ENCODE measurements at places on chromosomes 4 and X.
A peak's percentile ranks its signal among the peaks of the same experiment; 100 is the strongest.

DNA sequence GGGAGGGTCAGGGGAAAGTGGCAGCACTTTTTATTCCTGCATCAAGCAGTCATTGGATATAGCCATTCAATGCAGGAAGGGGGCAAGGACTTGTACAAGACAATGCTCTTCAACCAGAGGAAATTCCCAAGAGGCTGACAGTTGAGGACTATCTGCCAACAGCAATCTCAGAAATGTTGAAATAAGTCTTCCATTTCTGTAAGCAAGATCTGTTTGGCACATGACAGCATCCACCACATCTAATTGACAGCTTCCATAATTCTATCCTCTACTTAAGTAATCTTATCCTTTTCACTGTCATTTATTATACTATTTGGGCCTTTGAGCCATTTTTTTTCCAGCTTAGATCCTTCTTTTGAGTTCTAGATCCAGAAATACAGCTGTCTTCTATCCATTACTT is 110.7 kb downstream of the CFAP299 start:
- no peak for ATAC-seq

- peak; percentile 72 for ATAC-seq
Measured at GRCh38 chrX:117957128-117957527, 159.5 kb downstream of the KLHL13 start.

GRCh38 chr4:153486281-153487151 is 20.4 kb downstream of the TMEM131L start:
- ATAC-seq = peak; percentile 88

DNA sequence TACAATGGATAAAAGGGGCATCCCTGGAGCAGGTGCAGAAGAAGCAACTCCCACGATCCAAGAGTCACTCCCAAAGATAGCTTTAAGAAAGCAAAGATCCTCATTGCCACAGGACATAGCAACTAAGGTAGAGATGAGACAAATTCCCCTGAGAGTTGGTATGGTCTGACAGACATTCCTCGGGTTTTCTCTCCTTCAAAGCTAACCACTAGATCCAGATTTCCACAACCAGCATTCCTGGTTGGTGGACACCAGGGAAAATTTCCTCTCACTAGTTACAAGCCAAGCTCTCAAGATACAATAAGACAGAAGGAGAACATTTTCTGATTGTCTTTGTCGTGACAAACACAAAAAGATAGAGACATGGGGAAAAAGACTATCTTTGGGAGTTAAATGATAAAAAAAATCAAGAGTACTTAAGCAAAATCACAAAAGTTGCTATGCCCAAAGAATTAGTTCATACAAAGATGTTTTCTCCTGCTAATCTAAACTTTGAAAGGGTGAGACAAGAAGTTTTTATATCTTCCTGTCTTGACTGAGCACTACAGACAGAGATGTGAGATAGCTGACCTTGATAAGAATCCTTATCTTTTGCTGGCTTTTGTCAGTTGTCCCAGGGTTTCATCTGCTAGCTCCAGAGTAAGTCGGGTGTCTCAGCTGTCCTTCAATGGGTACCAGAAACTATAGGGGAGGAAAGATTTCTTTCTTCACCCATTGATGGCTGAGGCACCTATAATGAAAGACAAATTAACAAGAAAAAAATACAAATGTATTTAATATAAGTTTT is 200.5 kb downstream of the CENPC start:
- no peak for ATAC-seq

DNA sequence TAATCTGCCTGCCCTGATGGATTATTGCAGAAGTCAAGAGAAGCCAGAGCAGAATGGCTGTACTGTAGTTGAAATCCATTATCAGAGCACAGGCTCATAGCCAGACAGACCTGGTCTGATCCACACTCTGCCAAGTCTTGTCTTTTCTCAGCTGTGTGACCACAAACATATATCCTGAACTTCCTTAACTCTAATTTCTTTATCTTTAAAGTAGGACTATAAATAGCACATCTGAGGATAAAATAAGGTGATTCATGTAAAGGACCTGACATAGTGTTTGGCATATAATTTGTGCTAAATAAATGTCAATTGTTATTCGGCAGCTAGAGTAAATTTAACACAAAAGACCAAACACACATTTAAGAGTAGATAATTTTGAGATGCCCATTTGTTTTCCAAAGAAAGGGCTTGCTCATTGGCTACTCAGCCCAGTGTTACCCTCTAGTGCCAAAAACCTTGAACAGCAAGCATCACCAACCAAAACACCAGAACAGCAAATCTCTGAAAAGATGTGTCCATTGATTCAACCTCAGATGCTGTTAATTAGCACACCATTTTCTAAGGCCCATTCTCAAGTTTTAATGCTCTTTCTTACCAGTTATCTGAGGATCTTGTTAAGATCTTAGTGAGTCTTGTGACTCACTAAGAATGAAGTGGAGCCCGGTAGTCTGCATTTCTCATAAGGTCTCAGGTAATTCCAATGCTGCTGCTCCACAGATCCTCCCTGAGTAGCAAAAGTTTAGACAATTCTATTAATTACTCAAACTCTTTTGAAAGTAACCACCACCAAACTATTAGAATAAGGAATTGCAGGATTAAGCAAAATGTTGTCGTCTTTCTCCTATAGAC is 108.8 kb downstream of the HHIP start:
- no peak for ATAC-seq

- ATAC-seq = no peak
Measured at GRCh38 chr4:102637391-102637790, 123.4 kb downstream of the MANBA start.

DNA sequence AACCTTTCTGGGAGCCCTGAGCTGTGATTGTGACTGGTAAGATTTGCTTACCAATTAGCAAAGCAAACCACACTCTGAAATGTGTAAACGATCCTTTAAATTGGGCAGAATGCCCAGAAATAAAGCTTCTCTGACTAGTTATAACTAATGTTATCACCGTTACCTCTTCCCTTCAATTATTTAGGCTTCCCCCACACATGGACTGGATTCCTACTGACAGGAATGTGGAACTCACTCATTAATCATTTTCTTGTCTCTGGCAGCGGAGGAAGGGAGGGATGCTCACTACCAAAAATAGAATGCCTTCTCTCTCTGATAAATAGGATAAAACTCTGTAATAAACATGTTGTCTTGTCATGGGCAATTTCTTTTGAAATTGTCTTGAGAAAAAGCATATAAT is 25.3 kb upstream of the NWD2 start:
- ATAC-seq = no peak

GRCh38 chr4:140556372-140557085 is 12.2 kb downstream of the UCP1 start:
- ATAC-seq = no peak

DNA sequence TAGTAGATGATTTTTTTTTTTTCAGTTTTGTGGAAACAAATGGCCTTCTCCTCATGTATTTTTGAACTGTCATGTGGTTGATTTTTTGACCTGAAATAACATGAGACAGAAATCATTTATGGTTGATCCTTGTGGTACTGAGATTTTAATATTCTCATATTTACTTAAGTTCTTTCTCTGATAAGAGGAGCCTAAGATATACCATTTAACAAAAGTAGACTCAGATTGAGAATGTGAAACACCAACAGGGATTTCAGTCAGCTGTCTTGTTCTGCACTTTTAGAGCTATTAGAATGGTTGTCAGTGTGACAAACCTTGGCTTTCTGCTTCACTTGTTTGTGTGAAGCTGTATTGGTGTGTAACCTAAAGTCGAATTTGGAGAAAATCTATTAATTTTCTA is 575.7 kb downstream of the SPOCK3 start:
- ATAC-seq = no peak

- ATAC-seq = no peak
Measured at GRCh38 chrX:105101378-105101777, 119.1 kb downstream of the TEX13A start.

- peak; percentile 84 for ATAC-seq
Measured at GRCh38 chrX:16838202-16839066, 31.7 kb downstream of the RBBP7 start.

DNA sequence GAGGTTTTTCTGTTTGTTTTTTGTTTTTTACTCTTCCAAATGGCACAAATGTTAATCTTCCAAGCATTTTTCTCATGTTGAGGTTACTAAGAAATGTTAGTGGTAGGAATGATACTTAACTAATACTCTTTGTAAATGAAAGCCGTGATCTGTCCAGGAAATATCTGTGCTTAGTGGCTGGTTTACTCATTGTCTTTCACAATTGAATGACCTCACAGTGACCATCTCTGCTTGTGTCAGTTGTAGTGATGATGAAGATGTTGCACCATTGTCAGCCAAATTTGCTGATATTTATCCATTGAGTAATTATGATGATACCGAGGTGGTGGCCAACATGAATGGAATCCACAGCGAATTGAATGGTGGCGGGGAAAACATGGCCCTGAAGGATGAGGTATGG is 93.5 kb downstream of the TNIP2 start:
- no peak for ATAC-seq

DNA sequence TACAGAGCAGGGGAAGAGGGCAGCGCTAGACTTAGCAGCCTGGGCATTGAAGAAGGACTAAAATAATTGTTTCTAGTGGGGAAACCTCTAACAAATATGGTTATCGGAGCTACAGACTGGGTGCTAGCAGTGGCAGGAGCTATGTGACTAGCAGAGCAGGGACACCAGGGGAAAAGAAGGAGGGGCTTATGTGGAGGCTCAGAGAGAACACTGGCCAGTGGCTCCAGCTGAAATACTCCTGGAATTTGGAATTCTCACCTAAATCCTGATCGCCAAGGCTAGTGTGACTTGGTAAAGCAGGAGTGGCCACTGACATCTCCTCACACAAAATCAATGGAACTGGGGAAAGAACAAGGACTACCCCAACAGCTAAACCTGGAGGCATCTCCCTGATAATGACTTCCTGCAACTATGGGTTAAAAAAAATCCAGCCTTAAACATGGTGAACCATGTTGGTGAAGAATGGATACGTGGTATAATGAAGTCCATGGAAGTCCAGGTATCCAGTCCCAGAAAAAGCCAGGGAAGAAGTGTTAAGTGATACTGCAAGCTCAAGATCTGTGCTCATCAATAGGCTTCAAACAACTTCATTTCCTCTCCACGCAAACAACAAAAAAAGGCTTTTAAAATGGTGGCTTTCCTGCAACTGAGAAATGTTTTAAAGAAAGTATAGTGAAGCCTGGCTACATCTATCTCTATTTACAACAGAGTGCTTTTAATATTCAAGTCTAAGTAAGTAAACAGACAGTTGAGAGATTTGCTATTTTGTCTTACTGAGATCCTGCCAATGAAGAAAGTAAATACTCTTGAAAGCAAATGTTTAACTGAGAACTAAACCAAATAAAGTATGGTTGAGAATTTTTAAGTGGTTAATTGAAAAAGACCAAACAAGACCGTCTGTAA is 1.8 kb downstream of the TAPT1 start:
- no peak for ATAC-seq

- no peak for ATAC-seq
Measured at GRCh38 chrX:65866773-65867172, 173.1 kb downstream of the VSIG4 start.

DNA sequence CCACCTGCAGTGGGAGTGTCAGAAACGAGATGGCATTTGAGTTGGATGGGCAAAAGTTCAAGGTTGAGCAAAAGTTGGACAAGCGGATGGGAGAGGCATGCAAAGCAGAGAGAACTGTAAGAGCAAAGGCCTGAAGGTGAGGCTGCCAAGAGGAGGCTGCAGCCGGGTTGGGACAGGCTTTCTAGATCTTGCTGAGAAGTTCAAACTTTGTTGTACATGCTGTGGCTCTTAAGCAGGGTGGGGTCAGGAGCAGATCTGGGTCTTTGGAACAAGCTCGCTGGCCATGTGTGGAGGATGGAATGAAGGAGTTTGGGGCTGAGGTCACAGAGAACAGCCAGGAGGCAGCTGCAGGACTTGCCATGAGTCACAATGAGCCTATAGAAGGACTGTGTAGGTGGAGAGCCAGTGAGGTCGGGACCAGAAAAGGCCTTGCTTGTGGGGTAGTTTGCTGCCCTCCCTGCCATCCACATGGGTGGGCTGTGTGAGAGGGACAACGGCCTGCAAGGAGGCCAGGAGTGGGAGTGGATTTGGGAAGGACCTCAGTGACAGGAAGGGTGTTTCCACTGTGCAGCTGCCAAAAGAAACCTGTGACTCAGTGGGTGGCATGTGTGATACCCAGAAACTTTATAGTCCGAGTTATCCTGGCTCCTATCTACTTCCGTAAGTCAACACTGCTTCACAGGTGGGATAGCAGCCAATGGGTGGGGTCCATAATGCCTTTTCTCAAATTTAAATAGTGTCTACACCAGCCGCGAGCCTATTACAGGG is 210.4 kb downstream of the MID1IP1 start:
- no peak for ATAC-seq

DNA sequence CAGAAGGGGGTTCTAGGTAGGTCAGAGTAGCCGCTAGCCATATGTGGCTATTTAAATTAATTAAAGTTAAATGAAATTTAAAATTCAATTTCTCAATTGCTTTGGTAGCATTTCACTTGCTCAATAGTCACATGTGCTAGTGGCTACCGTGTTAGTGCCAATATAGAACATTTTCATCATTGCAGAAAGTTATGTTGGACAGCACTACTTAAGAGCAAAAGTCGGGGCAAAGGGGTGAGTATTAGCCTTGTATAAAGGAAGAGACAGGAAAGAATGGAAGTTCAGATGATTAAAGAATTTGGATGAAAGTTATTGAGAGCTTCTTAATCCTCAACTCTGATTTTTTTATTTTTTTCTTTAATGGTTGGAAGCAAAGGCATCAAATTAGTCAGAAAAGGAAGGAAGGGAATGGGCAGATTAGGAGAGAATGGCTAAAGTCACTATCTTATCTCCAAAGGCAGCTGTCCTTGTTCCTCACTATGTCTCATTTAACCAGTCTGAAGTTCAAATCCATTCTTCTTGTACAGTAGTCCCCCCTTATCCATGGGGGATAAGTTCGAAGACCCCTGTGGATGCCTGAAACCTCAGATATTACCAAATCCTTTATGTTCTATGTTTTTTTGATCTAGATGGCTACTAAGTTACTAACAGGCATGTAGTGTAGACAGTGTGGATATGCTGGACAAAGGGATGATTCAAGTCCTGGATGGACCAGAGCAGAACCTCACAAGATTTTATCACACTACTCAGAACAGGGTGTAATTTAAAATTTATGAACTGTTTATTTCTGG is 22.9 kb downstream of the OCIAD1 start:
- ATAC-seq = no peak
